ENCODE measurements at places on chromosomes 7 and 10.

- DNase-seq = no peak
These were observed 9.2 kb upstream of the SFRP5 start for GRCh38 chr10:97780841-97781617.

DNA sequence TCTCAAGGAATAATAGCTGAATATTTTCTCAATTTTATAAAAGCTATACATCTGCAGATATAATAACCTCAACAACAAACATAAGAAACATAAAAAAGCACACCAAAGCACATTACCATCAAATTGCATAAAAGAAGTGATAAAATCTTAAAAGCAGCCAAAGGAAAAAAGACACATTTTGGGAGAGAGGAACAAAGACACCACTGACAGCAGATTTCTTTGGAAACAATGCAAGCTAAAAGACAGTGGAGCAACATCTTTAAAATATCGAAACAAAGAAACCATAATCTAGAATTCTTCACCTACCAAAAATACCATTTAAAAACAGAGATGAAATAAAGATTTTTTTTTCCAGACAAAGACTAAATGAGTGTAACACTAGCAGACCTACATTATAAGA, 55.7 kb upstream of the TEX47 start:
- DNase-seq = no peak

- DNase-seq = no peak
These were observed 87.1 kb downstream of the FZD1 start for GRCh38 chr7:91351374-91351773.

DNA sequence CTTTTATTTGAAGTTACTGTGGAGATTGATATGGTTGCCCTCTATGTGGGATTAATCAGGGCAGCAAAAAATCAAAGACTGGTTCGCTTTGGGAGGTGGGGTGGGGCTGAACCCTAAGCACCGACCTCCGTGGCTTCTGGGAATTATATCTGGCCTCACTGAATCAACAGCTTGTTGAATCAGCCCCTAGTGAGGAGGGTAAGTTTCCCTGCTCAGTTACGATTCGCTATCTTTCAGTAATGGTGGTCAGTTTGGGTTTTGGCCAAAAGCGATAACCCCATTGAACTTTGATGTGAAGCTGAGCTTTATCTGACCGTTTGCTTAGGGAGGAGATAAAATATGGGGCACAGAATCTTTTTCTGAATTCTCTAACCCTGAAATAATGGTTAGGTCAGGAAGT, 16.6 kb upstream of the ARPC1A start:
- DNase-seq = no peak

Measured in stimulated activated CD4-positive, alpha-beta T cell treated with anti-CD3 and anti-CD28 coated beads, Interleukin-4, amount 100 ng/mL, for 4 hours (primary cell).